Activated T-cell treated with anti-CD3 and anti-CD28 coated beads, Interleukin-2, amount 50 U/mL, for 72 hours (primary cell): ENCODE measurements at places on chromosomes 1 and 21.

DNA sequence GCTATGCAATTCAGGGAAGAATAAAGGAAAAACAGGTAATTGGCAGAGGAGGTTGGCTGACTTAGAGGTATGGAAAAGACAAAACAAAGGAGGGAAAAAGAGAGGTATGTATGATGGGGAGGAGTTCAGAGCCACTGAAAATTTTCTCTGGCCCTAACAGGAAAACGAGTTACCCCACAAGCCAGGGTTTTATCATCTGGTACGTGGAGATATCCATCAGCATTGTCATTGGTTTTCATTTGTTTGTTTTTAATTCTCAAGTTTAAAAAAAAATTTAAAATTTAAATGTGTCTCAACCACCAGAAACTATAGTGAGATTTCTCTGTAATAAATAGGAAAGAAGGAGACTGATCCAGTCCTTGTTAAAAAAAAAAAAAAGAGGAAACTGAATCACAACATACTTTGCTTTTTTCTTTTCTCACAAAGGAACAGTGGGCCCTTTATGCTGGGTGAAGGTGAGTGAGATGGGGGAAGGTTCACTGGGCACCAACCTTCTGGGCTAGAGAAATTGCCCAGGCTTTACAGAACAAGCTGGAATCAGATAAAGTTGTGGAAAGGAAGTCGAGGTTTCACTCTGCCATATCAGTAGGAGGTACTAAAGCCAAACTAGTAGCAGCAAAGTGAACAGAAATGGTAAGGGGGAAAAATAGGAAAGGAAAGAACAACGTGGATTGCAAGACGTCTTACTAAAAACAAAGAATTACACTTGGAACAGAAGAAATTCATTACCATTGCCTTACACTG is 2.7 kb downstream of the IFNAR2 start:
- DNase-seq: no peak

DNA sequence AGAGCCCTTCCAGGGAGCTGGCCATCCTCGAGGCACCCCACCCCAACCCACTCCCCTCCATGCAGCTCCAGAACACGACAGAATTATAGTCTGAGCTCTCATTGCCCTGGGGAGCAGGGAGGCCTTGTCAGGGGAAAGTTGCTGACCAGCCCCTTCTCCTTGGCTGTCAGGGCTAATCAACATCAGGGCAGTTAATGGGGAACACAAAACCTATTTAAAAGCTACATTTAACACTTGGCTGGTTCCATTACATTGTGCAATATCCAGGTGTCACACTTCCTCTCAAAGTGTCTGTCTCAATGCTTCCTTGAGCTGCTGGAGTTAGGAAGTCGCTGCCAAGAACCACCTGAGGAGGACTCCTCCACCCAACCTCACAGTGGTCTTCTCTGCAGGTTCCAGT is 111.8 kb upstream of the GRIK3 start:
- DNase-seq: no peak

- DNase-seq: no peak
Observed at GRCh38 chr1:214445831-214446614, 105.4 kb downstream of the PTPN14 start.

GRCh38 chr1:66637146-66637545 is 103.2 kb downstream of the SGIP1 start:
- DNase-seq: no peak

DNA sequence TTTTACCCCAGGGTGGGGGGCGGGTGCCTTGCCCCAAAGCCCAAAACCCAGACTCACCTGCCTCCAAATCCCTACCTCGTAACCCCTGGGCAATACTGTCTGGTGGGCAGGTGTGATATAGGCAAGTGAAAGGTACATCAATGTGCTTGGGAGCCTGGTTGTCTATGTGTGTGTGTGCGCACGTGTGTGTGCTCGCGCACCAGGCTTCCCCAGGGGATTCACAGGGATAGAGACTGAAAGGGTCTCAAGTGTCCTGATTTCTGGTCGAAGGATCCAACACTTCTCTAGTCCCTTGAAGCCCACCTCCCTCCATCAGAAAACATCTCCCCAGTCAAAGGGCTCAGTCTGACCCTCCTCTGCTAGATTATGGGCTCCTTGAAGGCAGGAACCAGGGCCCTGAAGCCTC is 28.9 kb upstream of the EPB41 start:
- no peak for DNase-seq

DNA sequence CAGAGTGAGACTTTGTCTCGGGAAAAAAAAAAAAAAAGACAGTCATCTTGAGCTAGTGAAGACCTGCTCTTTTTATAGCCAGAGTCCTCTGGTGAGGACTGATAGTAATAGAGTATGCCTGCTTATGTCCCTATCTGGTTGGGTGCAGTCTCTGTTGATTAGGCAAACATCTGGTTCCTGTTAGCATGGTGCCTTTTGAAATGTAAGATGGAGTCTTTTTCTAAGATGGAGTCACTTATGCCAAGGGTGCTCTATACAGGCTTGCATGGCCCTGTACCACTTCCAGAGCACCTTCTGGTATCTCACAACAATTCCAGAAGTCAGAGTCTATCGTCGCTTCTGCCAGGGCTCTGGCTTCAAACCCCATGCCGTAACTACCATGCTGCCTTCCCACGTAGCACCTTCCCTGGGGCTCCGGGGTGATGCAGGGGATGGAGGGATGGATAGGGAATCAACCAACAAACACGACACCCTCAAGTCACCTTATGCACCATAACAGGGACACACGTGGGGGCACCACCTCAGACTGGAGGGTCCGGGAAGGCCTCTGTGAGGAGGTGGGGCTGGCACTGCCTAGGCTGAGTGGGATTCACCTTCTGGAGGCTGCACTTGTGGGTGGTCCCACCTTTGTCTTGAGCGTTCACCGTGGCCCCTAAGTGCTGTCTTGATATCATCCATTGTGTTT is 11.6 kb upstream of the PADI6 start:
- DNase-seq: no peak

DNA sequence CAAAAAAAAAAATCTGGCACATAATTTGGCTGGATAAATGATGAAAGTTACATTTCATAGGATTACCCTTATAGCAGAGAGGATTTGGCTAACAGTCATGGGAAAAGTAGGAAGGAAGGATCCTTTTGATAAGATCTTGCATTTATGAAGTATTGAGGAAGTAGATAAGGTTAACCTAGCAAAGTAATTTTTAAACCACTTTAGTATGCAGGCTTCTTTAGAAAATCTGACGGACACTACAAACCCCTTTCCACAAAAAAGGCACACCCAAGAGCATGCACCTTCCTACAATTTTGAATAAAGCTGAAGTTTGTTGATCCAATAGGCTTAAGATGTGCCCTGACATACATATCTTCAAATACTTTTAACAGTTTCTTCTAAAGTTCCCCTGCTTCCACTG is 275.2 kb downstream of the GRIK1 start:
- no peak for DNase-seq

GRCh38 chr1:10664251-10664650 is 132.2 kb downstream of the CASZ1 start:
- no peak for DNase-seq

DNA sequence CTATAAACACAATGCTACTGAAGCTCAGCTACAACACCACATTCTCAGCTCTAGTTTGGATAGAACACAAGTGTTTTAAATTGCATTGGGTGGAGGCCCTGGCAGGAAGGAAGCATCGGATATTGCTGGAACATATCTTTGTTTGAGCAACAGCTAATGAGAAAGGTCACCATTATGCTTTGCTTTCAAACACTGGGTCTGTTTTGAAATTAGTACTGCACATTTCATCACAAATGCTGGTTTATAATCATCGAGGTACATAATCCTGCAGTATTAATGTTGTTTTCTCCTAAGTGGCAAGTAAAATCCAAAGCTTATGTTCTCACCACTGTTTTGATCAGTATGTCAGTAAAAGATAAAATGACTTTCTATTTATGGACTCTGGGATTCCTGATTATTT is 61.5 kb upstream of the ARHGAP29 start:
- DNase-seq: no peak

DNA sequence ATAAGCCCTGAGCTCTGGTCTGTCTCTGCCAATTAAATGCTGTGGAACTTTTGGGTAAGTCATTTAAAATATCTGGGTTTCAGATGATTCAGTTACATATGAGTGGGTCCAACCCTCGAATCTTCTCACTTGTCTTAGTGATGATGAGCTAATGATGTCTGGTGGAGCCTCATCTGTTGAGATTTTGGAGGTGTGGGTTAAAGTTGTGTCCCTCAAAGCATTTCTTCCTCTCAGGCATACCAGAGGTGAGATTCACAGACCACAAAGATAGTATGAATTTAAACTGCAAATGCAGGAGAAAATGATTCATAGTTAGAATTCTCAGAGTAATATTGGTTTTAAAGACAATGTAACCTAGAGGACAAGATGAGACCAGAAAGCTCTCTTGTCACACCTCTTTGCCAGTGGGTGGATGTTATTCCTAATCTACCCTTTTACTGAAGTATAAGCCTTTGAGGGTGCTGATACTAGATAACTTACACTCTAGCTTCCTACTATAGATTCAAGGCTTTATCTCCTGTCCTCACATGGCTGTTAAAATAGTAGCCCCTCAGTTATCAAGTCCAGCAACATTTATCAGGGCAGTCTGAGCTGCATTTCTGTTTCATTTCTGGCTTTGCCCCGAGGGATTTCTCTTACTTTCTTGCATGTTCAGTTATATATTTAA is 90.7 kb downstream of the MT1HL1 start:
- DNase-seq: no peak

DNA sequence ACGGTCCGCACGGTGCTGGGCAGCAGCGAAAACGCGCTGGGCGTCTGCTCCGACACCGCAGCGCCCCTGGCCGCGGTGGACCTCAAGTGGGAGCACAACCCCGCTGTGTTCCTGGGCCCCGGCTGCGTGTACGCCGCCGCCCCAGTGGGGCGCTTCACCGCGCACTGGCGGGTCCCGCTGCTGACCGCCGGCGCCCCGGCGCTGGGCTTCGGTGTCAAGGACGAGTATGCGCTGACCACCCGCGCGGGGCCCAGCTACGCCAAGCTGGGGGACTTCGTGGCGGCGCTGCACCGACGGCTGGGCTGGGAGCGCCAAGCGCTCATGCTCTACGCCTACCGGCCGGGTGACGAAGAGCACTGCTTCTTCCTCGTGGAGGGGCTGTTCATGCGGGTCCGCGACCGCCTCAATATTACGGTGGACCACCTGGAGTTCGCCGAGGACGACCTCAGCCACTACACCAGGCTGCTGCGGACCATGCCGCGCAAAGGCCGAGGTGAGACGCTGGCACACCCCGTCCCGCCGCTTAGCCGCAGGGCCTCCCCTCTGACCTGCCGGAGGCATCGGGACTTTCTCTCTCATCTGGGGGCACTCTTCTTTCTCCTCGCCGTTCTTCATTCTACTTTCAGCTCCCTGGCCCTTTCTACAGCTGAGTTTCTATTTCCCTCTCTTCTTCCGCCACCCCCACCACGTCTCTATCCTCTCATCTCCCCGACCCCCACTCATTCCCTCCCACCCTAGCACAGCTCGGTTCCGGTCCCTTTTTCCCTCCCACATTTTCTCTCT is 1.0 kb downstream of the NPR1 start:
- peak; percentile 36 for DNase-seq

GRCh38 chr1:210400043-210400840 is 71.5 kb downstream of the HHAT start:
- peak; percentile 66 for DNase-seq

DNA sequence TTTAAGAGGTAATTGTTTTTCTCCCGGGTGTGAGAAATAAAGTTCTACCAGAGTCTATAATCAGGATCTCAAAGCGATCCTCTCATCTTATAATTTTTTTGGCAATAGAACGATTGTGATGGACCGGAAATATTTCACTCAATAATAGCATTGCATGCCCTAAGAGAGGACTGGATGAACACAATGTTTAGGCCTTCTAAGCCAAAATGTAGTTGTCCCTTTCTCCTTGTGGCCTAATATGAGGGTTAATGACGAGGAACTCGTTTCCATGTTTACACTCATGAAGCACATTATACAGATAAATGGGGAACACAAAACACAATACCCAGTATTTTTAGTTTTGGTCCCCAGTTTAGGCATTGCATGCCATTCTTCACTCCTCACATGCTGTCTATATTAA is 5.9 kb downstream of the TBX15 start:
- DNase-seq: no peak

DNA sequence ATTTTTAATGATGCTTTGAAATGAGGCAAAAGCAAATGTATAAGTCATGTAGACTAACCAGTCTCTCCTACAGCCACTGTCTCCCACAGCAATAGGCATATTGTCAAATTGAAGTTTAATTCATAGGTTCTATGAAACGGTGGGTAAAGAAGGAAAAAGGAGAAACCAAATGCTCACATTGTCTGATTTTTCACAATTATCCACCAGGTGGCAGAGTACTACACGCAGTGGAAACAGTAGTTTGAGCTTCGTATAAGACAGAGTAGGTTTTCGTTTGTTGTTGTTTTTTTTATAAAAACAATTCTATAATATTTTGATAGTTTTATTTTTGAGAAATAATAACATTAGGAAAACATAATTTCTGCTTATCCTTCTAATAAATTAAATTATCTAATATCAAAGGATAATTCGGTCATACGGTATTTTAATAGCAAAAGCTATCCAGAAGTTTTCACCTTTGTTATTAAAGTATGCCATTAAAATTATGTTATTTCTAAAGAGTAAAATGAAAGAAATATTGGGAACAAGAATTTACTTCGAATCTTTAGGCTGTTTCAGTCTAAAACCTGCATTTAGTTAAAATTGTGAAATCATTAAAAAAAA is 39.1 kb downstream of the TYW3 start:
- DNase-seq: peak; percentile 5

DNA sequence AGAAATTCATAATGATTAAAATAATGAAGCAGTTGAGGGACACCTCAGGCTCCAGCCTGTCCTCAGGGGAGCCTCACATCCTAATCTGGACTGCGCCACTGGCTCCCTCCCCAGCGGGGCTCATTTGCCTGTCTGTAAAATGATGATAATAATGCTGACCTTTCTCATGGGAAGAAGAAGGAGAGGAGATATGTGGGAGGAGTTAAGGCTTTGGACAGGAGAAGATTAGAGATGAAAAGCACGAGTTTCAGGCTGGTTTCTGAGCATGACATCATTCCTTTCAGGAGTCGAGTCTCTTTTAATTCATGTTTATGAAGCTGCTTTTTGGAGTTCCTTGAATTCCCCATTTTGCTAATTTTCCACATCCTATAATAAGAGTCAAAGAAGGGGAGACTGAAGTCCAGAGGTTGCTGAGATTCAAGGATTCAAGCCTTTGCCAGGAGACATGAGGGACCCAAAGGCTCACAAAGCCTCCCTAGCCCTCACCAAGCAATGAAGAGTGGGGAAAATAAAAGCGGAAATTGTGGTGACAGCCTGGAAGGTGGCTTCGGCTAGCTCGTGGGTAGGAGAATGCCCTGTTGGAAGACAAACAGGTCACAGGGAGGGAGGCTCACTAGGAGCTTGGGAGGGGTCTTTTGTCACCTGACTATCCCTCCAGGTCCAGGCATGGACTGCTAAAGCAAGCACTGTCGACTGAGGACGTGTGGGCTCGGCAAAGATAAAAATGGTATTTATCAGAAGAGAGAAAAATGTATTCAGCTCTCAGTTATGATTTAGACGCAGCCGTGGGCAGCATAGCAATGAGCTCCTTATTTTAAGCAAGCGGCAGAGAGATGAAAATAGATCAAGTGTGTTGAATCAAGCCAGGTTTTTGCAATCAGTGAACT is 27.5 kb upstream of the STMN1 start:
- no peak for DNase-seq
